Jurkat, Clone E6-1 (cell line): ENCODE measurements at places on chromosomes 6 and 20.

GRCh38 chr20:7696311-7696710 is 243.9 kb downstream of the HAO1 start:
- DNase-seq = no peak

GRCh38 chr20:11692567-11692966 is 225.1 kb upstream of the BTBD3 start:
- DNase-seq = no peak

- no peak for DNase-seq
Measured at GRCh38 chr6:146840641-146841040, 241.9 kb downstream of the ADGB start.

DNA sequence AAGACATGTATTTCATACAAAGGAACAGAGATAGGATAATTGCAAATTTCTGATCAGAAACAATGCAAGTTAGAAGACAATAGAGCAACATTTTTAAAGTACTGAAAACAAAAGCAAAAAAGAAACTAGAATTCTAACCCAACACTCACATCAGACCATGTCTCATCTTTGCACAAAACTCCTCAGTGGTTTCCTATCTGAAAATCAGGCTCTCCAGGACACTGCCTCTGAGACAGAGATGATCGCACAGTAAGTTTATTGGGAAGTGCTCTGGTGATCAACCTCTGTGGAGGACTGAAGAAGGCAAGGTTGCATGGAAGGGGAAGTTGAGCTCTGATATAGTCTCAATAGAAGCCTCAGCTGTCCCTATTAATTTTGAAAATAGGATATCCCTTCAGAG is 2.3 kb upstream of the TTBK1 start:
- DNase-seq = no peak

DNA sequence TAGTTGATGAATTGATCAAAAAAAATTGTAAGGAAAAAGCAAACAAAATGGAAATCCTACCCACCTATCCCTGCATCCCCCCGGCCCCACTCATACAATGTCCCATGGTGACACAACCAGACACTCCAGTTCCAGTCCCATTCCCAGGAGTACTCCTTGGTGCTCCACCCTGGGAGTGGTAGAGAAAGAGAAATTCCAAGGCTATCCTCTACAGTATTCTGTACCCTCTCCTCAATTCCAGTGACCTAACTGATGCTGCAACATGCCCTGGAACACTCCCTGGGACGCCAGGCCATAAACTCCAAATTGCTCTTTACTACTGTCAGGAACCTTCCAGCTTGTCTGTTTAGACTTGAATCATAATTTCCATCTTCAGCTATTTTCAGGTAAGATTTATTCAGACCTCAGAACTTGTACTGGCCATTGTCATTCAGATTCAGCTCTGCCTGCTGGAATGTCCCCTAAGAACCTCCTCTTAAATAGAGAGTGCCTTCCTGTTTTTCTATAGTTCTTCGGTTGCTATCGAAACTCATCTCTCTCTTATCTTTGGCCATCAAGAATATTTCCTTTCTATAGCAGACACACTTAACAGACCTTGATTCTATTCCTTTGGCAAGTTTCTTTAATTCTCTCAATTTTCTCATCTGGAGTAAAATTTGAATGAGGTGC is 8.7 kb downstream of the GPX6 start:
- DNase-seq = no peak

- no peak for DNase-seq
Measured at GRCh38 chr6:120805276-120805675, 529.0 kb downstream of the TBC1D32 start.

DNA sequence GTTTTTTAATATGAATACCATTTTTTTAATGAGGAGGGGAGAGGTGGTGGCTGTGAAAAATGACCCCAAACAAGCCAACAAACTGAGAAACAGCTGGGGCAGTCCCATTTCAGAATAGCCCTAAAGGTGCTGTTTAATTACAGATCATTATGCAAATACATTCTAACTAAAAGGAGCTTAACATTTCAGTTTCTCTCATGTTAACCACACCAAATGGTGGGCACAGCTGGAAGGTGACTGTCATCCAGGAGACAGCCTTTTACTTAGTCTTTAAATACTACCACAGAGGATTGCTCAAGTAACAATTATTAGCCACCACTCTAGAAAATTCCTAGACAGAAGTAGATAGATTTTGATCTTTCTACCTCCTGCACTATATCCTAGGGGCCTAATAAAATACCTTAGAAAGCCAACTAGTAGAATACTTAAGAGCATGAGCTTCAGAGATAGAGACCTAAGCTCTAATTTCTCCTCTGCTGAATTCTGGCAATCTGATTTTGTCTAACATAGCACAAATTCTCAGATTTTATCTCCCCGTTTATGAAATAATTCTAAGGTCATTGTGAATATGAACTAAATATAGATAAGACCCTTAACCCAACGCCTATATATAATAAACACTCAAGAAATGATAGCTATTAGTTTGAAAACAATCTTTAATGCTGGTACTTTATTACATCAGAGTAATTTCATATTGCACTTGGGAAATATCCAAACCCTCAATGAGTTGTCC is 615.1 kb upstream of the NRSN1 start:
- DNase-seq = no peak

DNA sequence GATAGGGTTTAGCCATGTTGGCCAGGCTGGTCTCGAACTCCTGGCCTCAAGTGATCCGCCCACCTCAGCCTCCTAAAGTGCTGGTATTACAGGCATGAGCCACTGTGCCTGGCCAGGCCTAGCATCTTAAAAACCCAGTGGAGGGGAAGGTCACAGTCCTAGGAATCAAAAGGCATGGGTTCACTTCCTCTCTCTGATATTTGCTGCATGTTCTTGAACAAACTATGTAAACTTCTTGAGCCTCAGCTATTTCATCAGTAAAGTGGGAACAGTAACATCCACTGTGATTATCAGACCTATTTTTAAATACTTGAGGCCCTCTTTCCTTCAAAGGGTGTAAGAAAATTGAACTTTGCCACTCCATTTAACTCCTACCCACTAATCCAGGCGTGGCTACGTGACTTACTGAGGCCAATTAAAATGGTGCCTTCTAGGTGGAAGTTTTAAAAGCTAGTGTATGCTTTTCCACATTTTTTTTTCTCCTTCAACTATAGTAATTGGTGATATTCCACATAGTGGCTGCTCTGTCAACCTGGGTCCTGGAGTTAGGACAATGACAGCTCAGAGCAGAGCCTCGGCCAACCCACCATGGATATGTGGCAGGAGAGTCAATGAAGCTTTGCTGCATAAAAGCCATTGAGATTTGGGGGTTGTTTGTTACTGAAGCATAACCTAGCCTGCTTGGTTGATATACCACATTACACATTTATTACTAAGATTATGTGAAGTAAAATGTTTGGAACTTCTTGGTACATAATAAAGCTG is 32.2 kb upstream of the IER3 start:
- DNase-seq = no peak

GRCh38 chr6:77124604-77125003 is 338.7 kb downstream of the HTR1B start:
- no peak for DNase-seq

DNA sequence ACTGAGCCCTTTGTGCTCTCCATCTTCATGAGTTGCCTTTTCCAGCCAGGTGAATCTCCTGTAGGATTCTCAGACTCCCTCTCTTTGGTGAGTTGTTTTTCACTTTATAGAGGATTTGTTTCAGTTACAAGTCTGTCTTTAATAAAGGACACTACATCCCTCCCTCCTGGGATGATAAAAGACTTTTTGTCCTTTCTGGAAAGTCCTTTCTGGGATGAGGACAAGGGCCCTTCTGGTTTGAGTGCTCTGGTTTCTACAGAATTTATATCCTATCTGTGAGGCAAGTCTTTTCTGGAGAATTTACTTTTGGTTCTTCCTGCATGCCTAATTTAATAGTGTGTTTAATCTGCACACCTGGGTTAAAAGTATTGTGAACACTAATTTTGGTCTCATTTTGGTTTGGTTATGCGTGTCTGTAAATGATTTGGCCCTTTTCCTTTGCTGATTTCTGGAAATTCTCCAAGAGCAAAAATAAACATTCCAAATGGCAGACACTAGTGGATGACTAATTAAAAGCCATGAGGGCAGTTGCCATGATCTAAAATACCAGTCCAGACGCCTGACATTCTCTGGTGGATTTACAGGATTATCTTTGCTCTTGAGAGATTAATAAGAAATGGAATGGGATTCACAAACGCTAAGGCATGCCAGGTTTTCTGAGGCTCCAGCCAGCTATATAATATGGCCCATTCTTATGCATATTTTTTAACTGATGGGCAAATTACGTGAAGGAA is 44.8 kb downstream of the TCP11 start:
- no peak for DNase-seq

- DNase-seq = no peak
Measured at GRCh38 chr6:119273272-119274196, 76.0 kb downstream of the MAN1A1 start.

GRCh38 chr6:83313882-83314281 is 117.0 kb downstream of the ME1 start:
- DNase-seq = no peak

DNA sequence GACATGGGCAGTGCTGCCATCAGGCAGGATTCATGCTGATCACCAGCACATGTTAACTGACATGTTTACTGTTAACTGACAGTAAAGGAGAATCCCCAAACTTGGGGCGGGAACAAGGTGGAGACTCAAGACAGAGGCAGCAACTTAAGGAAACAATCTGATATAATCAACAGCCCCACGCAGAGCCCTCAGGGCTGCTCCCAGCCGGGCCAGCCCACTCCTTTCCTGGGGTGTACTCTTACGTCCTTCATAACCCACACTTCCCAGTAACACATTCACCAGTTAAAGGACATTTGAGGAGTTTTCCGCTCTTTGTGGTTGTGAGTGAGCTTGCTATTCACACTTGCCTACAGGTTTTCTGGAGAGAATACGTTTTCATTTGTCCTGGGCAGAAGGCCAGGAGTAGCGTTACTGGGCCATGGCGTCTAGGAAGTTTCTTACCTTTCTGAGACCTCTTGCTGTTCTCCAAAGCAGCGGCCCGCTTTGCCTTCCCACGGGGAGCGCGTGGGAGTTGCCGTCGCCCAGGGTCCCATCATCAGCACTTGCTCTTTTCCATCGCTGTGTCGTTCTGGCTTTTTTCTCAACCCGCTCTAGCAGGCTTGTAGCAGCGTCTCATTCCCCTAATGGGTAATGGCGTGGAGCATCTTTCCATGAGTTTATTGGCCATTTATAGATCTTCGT is 56.4 kb downstream of the FOXF2 start:
- DNase-seq = no peak

DNA sequence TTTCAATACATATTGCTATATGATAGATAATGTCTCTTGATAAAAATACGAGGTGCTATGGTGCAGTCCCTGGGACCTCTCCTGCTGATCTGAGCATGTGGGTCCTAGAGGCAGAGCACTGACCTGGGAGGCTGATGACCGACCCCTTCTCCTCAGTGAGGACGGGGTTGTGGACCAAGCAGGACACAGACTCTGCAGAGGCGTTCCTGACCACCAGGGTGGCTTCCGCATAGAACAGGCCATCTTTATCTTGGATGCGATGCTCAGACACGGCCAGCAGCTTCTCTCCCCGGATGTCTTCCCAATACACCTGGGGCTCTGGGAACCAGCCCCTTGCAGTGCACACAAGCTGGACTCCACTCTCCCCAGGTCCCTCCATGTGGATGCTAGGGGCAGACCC is 4.2 kb downstream of the BTNL2 start:
- no peak for DNase-seq

GRCh38 chr20:19858466-19859371 is 100.7 kb downstream of the RIN2 start:
- no peak for DNase-seq

DNA sequence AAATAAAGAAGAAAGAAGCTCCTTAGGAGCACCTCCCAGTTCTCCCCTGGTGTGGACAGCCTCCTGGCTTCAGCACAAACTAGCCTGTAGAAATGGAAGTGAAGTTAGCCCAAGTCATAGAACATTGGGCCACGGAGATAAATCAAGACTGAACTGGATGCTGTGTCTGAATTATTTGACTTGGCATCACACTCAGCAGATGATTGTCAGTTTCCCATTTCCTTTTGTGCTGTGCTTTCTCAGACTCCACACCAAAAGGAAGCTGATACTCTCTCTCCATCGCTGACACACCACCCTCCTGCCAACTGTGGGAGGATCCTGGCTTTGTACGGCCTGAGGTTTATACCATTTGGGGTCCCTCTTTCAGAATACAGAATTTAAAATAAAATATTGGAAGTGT is 209.8 kb downstream of the TFAP2A start:
- DNase-seq = no peak

GRCh38 chr6:125528621-125529041 is 220.8 kb upstream of the HEY2 start:
- no peak for DNase-seq

- no peak for DNase-seq
Measured at GRCh38 chr20:32429343-32429742, 71.2 kb downstream of the ASXL1 start.

DNA sequence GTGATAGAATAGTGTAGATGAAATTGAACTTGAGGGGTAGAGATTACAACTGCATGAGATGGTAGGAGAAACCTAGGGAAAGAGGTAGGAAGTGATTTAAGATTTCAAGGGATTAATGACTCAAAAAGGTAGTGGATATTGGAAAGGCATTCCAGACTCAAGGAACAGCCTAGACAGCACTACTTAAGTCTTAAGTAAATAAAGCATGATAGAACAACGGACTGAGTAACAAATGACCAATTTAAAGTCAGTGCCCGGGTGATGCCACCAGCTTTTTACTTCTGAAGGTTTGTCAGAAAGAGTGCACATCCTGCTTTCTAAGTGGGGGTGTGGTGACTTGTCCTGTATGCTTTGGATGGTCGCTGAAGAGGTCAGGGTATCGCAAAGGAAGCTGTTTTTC is 81.8 kb downstream of the PHACTR1 start:
- DNase-seq = no peak

DNA sequence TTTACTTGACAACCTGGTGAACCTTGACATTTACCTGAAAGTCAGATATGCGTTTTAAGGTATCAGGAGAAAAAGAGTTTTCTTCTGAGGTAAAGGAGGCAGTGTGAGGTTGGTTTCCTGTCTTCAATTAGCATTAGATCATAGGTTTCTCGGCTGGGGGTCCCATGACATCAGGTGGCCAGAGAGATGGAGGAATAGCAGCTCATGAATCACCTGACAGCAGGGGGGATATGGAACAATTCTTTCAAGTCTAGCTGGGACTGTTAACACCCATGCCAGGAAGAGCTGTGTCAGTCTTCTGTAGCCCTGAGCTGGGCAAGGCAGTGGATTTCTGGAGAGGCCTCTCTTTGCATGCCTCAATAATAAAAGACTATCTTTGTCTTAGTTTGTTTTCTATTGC is 108.0 kb upstream of the TMEM170B start:
- no peak for DNase-seq

- DNase-seq = no peak
Measured at GRCh38 chr6:114739656-114740055, 396.8 kb upstream of the HS3ST5 start.

GRCh38 chr6:135256866-135257265 is 75.8 kb downstream of the MYB start:
- DNase-seq = no peak

GRCh38 chr20:44683263-44684046 is 31.7 kb upstream of the CCN5 start:
- DNase-seq = peak; percentile 75
